MG63 (cell line): ENCODE measurements at places on chromosomes 16 and 17. TPM values are rescaled to one million over a fixed set of nuclear protein-coding genes. Genes with fewer than 3 reads are reported as not detected.
A peak's percentile ranks its signal among the peaks of the same experiment; 100 is the strongest.

DNA sequence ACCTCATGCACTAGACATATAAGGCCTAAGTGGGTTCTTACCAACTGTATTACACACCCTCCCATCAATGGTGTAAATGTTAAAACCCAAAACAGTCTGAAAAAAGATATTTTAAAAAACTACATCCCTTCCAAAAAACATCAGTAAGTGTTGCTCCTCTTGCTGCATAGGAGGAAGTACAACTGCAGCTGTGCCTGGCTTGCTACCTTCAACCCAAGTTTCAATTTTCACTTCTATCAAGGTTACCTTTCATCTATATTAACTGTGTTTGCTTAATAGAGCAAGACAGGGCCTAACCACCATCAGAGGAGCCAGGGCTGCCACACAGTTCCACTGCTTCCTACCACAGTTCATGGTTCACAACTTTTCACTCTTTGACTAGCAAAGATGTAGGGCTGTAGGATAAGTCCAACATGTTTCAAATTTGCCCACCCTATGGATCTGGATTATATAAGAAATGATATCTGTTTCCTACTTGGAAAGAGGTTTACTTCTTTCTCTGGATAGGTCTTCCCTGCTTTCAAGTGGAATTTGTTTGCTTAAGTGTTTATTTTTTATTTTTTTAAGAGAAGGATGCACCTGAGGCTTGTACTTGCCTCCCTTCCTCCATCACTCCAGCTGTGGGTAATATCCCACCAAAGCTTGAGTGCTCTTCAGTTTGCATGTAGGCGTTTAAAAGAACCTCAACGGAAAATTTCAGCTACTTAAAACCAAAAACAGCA, 56.7 kb downstream of the GRB7 start:
- no peak for DNase-seq

DNA sequence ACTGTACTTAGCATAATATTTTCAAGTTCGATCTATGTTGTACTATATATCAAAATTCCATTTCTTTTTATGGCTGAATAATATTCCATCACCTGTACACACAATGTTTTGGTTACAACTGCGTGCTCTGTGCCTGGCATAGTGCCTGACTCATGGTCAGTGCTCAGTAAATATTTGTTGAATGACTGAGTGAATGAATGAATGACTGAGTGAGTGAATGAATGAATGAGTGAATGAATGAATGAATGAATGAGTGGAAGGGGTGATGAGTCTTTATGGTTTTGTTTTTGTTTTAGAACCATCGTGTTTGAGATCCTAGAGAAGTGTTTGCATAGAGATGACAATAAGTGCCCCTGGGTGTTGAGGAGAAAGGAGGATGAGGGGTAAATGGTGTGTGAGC, 155.3 kb downstream of the MRM1 start:
- no peak for DNase-seq

DNA sequence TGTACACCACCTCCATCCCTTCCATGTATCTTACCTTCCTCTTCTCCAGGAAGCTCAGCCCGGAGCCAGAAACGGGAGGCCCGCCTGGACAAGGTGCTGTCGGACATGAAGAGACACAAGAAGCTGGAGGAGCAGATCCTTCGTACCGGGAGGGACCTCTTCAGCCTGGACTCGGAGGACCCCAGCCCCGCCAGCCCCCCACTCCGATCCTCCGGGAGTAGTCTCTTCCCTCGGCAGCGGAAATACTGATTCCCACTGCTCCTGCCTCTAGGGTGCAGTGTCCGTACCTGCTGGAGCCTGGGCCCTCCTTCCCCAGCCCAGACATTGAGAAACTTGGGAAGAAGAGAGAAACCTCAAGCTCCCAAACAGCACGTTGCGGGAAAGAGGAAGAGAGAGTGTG, 756 bp upstream of the MVP start:
- DNase-seq, result no peak

Gene MYLK3
- total RNA-seq, result 0.10 and 0.64 TPM in 2 replicates

Gene PMP22
- 1.4 and 8.9 TPM in 2 replicates for total RNA-seq

Gene KRT28
- total RNA-seq, result not detected in 2 replicates

DNA sequence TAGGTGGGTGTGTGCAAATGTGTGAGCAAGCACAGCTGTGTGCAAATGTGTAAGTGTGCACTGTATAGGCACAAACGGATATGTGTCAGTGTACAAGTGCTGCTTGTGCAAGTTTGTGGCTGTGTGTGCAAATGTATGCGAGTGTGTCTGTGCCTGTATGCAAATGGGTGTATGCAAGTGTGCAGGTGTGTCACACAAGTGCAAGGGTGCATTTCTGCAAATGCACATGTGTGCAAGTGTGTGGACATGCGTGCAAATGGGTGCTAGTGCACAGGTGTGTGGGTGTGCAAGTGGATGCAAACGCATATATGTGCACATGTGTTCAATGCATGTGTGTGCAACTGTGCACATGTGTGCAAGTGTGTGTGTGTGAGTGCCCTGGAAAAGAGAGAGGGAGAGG, 76.5 kb upstream of the TNRC6C start:
- DNase-seq, result no peak

GRCh38 chr17:81153340-81153803, 11.9 kb upstream of the PVALEF start:
- peak; percentile 68 for DNase-seq

DNA sequence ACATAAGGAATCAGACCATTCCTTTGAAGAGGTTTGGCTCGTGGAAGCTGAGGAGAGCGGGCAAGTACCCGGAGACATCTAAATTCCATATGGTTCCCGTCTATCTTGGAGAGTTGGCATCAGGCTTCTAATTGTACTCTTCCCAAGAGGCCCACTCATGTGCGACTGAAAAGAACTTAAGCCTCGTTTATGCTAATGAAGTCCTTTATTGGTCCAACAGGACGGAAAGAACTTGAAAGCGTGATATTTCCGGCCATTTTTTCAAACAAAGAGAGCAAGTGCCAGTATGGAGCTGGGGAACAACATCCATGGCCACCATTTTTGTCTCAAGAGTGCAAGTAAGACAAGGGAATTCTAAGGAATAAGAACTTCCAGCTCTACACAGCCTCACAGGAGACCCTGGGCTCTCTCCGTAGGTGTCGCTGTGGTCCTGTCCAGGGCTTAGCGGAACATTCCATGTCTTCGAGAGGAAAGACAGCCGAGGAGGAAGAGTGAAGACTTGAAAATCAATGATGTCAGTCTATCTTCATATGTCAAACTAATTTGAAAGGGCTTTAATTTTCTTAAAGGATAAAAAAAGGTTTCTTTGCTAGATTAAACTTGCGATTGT, 566.0 kb upstream of the PSMD7 start:
- DNase-seq, result no peak

Gene BRIP1
- 5.5 and 11.7 TPM in 2 replicates for total RNA-seq

DNA sequence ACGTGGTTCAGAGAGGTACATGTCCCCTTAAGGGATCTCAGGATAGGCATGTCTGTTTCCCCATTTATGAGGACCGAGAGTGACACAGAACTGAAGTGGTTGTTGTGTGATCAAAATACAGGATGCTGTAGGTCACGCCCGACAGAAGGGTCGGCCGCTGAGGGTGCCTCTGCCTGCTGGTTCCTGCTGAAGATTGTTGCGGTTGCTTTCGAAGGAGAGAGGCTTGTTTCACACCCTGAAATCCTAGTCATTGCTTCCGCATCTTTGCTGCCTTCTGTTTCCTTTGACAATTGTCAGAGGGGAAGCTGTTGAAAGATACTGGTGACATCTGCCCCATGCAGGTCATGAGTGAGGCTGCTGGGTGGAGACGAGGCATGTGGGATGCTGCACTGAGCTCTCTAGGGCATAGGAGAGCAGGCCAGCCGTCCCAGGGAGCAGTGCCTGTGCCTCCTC, 3.8 kb upstream of the NAT9 start:
- DNase-seq, result no peak
